Uterus (tissue), 4 donors: ENCODE measurements at places on chromosomes 7 and 10. TPM values are rescaled to one million over a fixed set of nuclear protein-coding genes. Genes with fewer than 3 reads are reported as not detected.

GRCh38 chr10:85284778-85285770 lies 956.7 kb downstream of the CCSER2 start:
- no peak for DNase-seq

DNA sequence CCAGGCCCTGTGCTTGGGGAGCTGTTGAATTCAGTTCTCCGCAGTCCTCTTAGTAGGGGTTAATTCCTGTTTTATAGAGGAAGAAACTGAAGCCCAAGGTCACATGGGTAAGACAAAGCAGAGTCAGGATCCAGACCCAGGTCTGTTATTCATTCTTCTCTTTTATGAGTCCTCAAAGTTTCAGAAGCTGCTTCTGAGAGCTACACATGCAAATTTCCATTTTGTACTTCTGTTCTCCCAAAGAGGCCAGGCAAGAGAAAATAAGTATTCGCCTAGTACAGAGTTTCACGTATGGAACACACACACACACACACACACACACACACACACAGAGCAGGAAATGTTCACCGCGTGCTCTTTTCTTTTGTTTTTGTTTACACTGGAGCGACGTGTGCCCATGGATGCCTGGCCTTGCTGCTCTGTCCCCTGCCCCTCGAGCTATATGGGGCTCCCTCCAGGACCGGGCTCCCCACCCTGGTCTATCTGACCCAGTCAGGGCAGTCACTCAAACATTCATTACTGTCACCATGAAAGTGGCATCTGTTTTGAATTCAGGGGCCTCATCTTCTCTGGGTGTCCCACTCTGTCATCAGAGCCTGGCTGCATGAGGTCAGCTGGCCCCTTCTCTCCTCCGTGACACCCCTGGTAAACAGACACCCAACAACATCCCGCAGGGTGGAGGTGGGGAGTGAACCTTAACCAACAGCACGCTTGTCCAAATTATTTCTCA lies 84.4 kb downstream of the TNS3 start:
- DNase-seq: no peak

The FAM131B gene
- total RNA-seq: 1.2 TPM

The ABLIM1 gene
- 41.2 TPM for total RNA-seq

GRCh38 chr7:139915864-139916716 lies 87.0 kb downstream of the TBXAS1 start:
- peak; percentile 25 for DNase-seq

The ANKRD16 gene
- 12.9 TPM for total RNA-seq

GRCh38 chr7:41503438-41503837 lies 199.5 kb downstream of the INHBA start:
- no peak for DNase-seq

The NUDT13 gene
- total RNA-seq: 1.8 TPM

GRCh38 chr7:13727279-13727678 lies 262.2 kb downstream of the ETV1 start:
- no peak for DNase-seq

DNA sequence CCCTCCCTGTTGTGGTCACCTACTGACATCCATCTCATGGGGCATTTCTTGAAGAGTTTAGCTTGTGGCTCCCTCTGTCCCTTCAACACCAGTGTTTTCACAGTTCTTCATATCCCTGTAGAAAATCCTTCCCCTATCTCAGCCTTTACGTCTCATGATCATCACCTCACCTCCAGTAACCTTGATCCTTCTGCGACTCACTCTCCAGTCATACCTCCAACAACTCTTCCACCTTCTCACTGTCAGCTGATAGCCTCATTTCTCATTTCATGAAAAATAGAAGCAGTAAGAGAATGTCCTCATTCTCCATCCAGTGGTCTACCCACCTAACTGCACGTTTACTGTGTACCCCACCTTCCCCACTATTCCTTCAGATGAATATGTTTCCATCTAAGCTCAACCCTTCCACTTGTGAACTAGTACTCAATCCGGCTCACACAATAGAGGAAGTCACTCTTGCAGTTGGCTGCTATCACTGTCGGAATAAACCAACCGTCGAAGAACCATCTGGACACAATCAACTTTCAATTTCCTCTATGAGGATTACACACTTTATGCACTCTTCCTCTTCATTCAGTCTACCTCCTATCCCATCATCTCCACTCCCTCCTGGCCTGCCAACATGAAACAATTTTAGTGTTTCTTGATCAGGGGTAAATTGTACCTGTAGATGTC lies 256.0 kb downstream of the AHR start:
- no peak for DNase-seq

GRCh38 chr10:4822208-4822607 lies 3.8 kb upstream of the AKR1E2 start:
- no peak for DNase-seq

- no peak for DNase-seq
Measured at GRCh38 chr10:109891105-109891504, 32.2 kb downstream of the XPNPEP1 start.
